ENCODE measurements at places on chromosomes 13 and 19.

DNA sequence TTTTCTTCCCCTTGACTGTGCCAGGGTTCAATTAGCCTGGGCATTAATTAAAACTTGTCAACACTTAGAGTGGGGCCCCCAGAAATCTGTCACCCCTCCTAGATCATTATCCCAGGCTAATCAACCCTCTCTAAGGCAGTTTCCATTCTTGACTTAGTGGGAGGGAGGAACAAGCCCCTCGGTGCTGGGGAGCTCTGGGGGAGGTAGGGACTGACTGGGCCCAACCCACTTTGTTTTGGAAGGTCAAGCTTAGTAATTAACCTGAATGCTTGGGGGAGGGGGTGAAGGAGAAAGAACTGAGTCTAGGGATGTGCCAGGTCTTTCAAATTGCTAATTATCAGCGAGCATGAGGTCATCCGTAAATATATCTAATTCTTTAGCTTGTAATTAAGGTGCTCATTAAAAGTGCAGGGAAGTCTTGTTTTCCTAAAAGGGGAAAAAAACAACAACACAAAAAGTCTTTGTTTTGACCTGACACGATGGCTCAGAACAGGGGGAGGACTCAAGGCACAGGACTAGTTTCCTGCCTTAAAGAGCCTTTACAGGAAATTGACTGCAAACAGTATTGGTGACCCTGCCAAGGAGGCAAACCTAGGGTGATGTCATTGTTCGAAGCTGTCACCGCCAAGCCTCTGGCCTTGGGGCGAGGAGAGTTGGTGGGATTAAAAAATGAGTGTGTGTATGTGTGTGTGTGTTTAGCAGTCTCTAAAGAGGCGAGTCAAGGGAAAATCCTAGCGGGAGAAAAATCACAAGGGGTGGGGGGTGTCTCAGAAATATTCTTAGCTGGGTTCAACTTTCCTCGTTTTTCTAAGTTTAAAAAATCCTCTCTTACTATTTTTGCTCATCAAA is 19.4 kb downstream of the ACTN4 start:
- DNase-seq = no peak

- DNase-seq = no peak
Observed at GRCh38 chr13:44120849-44121755, 241.4 kb downstream of the LACC1 start.

DNA sequence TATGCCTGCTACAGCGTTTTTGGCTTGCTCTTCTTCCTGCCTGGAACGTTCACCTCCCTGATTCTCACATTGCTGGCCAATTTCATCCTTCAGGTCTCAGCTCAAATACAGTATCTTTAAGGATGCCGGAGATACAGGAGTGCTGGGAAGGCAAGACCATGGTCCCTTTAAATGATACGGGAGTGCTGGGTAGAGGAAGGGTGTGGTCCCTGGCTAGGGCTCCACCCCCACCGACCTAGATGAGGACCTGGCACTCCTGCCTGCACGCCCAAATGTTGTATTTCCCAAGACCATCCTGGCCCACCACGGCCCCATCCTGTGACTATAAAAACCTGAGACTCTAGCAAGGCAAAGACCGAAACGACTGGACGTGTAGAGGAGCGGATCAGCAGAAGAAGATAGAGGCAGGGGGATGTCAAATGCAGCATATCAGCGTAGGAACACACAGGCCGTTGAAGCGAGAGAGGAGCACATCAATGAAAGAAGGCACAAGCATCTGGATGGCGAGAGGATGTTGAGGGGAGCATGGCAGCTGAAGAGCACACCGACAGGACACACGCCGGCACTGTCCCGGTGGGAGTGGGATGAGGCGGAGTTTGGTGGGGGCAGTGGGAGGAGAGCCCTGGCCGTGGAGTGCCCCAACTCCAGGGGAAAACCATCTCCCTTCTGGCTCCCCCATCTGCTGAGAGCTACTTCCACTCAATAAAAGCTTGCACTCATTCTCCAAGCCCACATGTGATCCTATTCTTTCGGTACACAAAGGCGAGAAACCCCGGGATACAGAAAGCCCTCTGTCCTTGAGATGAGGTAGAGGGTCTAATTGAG is 74.0 kb downstream of the PCDH9 start:
- DNase-seq = no peak

GRCh38 chr13:76879883-76880270 is 6.3 kb downstream of the KCTD12 start:
- no peak for DNase-seq

DNA sequence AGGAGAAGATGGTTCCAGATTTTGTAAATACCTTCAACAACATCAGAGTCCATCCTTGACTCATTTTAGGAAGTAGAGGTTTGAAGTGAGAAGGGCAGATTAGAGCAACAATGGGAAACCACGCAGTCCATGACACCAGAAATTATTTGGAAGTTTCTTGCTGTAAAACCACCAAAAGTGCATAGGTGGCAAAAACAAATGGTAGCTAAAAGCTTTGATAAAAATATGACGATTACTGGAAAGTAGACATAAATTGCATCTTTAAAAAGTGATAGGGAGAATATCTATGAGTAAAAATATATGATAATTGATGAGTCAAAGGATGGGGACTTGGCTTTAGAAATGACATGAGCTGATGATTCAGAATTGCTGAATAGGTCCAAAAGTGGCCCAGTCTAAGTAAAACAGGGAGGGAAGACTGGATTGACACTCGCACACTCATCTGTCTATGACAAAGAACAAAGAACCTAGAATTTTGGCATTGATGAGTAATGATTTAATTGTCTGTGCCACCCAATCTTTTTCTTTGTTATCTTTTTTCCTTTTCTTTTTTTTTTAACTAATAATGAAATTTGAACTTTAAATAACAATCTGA is 472.2 kb downstream of the MYO16 start:
- DNase-seq = no peak
